T-helper 2 cell (primary cell): ENCODE measurements at places on chromosomes 7 and 10.

DNA sequence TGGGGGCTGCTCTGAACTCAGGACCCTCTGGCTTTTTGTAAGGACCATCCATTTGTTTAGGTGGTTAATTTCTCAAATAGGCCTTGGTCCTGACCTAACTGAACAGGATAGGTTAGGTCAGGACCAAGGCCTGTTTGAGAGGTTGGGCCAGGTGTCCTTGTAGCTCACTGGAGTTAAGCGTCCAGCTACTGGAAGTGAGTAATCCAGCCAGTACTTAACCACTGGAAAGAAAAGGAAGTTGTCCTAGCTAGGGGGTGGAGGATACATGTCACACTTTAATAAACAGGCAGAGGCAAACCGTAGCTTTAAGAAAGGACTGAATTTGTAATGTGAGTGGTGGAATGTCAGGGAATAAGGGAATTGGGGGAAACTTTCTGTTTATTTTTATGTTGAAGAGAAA is 96.0 kb downstream of the GPR85 start:
- no peak for DNase-seq

GRCh38 chr7:98668255-98668654 is 51.2 kb downstream of the NPTX2 start:
- no peak for DNase-seq

DNA sequence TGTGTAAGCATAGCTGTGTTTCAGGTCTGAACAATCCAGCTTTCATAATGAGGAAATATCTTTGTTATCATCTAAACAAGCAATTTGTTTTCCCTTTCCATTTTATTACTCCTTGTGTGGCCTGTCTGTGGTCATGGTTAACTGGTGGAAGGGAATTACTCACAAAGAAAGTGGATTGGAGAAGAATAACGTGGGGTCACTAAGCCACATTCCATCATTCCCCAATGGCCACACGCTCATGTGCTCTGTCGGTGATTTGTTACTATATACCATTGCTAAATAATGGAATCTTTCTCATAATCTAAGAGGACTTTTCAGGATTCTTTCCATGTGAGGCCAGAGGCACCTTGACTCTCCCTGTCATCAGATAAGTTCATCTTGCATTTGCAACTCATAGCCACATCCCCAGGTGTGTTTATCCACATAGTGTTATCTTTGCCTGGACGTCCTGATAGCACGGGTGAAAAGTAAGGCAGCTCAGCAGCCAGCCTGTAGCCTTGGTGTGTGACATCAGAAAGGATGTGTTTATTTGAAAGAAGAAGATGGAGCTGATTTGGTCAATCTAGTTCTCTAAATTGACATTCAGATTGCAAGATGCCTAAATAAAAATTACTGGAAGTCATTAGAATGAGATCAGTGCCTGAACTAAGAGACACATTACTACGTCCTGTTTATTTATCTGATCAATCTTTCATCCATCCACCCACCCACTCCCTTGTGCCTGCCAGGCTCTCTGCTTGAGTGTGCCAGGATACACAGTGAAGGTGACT is 128.9 kb downstream of the CELF2 start:
- DNase-seq: no peak

DNA sequence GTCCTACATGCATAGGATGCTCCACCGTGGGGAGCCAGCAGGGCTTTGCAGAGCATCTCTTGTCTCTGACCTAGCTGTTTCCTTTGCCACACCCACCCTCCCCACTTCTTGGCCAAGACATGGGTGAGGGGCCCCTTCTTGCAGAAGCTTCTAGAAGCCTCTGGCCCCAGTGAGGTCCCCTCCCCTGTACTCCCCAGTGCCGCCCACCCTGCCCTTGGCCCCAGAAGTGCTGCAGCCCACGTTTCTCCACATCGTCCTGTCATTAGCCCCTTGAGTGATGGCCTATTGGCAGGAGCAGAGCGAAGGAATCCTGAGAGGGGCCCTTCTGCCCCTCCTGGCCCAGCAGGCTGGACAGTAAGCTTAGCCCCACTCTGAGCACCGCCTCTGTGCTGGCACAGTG is 43.7 kb downstream of the ALOX5 start:
- DNase-seq: no peak

DNA sequence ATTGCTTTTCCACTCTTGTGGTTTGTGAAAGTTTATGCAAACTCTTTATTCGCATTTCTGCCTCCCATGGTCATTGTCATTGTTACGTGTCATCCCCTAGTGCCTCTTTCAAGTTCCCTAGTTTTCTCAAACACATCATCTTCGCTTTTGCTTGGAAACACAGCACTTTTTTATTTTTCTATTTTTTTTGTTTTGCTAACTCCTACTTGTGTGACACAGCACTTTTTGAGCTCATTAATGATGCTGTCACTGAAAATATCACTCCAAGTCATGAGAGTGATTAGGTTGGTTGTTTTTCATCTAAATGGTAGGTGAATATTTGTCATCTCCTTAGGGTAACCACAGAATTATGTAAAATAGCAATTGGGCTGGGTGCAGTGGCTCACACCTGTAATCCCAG is 8.5 kb upstream of the STX1A start:
- no peak for DNase-seq

DNA sequence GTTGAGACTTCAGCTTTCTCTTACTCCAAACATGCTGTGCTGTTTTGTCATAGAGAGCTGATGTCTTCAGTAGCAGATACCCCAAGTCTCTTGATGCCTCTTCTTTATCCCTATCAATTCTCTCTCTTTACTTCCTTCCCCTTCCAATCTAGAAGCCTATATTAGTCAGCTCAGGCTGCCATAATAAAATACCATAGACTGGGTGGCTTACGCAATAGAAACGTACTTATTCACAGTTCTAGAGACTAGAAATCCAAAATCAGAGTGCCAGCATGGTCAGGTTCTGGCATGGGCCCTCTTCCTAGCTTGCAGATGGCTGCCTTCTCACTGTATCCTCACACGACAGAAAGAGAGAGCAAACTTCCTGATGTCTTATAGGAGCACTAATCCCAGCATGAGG is 9.0 kb upstream of the GARS1 start:
- DNase-seq: no peak

DNA sequence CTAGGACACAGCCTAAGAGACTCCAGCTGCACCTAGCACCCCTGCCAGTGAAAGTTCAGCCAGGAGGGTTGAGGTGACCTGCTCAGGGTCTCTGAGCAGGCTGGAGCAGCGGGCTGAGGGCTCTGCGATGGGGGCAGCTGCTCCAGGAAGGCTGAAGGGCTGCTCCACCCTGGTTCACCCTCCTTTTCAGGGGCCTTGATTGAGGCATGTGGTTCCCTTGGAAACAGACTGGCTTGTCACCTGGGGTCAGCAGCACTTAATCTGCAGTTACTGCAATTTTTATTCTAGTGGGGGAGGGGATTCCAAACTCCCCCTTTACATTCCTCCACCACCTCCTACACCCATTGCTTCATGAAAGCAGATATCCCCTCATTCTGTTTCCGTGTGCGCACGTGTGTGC is 85.3 kb upstream of the UNC5B start:
- no peak for DNase-seq

DNA sequence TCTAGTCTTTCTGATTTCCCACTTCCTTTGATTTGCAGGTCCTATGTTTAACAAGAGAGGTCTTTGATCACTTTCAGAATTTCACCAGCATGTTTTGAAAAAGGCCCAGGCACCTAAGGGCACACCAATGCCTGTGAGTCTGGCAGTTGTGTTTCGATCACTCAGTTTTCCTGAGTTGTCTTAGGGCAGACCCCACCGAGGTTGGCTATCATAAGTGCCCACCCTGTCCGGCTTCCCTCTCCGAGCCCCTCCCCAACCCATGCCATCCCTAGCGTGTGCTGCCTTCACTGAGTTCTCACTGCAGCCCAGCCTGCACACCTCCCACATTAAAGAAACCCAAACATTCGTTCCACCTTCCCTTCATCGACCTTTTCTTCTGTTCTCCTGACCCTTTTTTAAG is 257.9 kb downstream of the GRID1 start:
- no peak for DNase-seq

DNA sequence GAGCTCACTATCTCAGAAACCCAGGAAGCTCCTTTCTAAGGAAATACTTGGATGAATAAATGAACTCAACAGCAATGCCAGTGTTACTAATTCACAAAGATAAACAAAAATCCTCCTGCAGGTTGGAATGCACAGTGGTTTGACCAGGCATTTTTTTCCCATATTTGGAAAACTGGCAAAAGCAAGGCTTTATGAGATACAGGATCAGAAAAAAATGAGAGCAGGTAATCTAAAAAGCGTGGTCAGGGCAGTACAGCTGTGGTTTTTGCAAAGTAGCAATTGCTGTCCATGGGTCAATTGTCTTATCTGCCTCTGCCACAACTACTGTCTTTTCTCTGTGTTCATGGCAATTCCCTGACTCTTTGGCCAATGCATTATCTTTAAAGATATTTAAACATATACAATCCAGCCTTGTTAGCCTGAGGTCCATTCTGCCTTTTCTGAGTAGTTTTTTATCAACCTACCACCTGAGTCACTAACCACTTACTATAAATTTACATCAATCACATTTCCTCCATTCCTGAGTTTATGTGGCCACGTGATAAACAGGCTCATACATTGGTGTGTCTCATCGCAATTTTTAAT is 564.5 kb upstream of the IGFBP3 start:
- DNase-seq: no peak

GRCh38 chr10:117823980-117824379 is 222.8 kb downstream of the RAB11FIP2 start:
- DNase-seq: no peak

DNA sequence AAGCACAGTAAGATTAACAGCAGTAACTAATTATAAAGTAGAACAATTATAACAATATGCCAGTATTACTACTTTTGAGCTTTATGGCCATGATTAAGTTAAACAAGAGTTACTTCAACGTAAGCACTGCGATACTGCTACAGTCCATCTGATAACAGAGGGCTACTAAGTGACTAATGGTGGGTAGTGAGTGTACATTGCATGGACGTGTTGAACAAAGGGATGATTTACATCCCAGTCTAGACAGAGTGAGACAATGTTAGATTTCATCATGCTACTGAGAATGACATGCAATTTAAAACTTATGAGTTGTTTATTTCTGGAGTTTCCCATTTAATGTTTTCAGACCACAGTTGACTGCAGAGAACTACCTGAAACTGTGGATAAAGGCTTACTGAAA is 45.6 kb downstream of the TPST1 start:
- DNase-seq: no peak

GRCh38 chr7:116292381-116292780 is 82.0 kb downstream of the TES start:
- no peak for DNase-seq

DNA sequence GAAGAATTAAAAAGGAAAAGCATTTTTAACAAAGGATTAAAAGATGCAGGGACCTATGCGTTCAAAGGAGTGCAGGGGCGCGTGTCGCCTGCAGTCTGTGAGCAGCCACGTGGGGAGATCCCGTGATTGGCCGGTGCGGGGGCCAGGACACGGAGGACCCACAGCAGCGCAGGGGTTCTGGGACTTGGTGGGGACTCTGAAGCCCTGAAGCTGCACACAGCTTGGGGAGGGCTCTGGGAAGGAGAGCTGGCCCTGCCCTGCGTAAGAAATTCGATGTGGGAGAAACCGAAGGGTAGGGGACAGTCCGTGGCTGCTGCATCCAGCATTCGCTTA is 268.1 kb downstream of the KLF6 start:
- no peak for DNase-seq

- no peak for DNase-seq
Observed at GRCh38 chr10:110420401-110421193, 77.1 kb upstream of the DUSP5 start.

GRCh38 chr10:37813763-37814162 is 43.6 kb downstream of the ZNF248 start:
- no peak for DNase-seq

- no peak for DNase-seq
Observed at GRCh38 chr10:106336874-106337273, 827.6 kb downstream of the SORCS1 start.

DNA sequence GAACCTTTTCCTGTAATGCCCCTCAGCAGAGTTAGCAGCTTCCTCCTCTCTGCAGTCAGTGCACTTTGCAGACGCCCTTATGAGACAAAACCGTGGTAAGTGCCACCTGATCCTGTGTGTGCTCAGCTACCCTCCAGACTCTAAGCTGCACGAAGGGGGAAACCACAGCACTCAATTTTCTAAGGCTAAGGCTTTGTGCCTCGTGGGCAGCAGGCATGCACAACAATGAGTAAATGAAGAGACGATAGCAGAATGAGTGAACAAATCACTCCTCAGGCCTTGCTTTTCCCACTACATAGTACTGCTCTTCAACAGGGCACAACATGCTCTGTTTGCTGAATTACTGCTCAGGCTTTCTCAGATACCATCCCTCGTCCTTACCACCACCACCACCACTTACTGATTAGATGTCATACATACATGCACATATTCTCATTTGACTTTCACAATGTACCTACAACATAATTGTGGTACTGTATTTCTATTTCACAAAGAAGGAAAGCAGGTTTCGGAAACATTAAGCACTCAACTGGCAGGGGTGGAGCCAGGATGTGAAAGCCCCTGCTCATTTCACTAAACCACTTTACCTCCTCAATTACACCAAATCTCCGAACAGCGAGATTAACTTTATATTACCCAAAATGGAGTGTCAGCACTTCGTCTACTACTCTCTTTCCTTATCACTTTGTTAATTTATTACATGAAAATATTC is 85.4 kb downstream of the ICA1 start:
- DNase-seq: peak; percentile 98

GRCh38 chr7:31254926-31255325 is 85.6 kb downstream of the NEUROD6 start:
- DNase-seq: no peak

DNA sequence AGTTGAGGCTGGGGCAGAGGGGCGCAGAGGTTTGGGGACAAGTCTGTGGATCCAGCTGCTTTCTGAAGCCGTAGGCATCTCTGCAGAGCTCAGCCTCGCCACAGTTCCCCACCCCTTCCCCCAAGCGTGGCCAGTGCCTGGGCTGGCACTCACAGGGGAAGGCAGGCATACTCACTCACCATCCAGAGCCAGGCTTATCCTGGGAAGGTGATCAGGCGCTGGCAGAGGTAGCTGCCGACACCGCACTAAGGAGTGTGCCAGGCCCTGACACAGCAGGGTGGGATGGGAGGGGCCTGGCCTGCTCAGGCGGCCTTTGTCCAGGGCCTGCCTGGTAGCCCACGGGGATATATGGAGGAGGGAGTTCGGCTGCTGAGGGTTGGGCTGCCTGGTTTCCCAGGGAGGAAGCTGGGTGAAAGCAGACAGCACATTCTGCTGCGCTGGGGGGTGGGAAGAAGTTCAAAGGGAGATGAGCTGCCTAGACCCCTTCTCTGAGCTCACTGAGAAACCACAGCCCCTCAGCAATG is 15.9 kb downstream of the VSIR start:
- no peak for DNase-seq

DNA sequence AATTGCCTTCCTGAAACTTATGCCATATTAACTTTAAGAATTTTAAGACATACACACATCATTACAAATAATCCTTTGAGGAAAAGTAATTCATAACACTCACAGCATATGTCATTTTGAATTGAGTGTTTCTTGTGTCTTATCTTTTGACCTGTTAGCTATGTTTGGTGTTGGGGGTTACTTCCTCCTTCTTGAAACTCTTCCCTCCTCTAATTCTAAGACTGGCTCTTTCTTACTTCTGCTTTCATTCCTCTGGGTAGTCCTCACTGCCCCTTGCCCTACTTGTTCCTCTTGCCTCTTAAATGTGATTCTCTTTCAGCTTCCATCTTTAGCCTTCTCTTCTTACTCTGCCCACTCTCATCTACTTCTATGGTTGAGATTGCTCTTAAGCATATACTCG is 28.3 kb upstream of the PIP4K2A start:
- DNase-seq: no peak

- no peak for DNase-seq
Observed at GRCh38 chr7:7959979-7960670, 8.5 kb upstream of the GLCCI1 start.
